ENCODE measurements at places on chromosomes 16 and 17. TPM values are rescaled to one million over a fixed set of nuclear protein-coding genes. Genes with fewer than 3 reads are reported as not detected.

Gene SEBOX
- not detected for total RNA-seq

Gene ATP2C2
- 54.7 TPM for total RNA-seq

- no peaks in the 10 kb centered on the region for H3K4me1 ChIP-seq
- DNase-seq: peak; percentile 28
- H3K27me3 ChIP-seq: no peaks in the 10 kb centered on the region
- H3K4me3 ChIP-seq: no peak overlapping the region
- H3K27ac ChIP-seq: no peak overlapping the region
Measured at GRCh38 chr16:80527297-80527696, 13.5 kb upstream of the DYNLRB2 start.

GRCh38 chr17:36992701-36993100 is 43.9 kb downstream of the AATF start:
- no peak overlapping the region for H3K27ac ChIP-seq
- H3K4me3 ChIP-seq: no peak overlapping the region
- no peak for DNase-seq
- H3K36me3 ChIP-seq: peaks cover 10% of the 10 kb centered on the region

DNA sequence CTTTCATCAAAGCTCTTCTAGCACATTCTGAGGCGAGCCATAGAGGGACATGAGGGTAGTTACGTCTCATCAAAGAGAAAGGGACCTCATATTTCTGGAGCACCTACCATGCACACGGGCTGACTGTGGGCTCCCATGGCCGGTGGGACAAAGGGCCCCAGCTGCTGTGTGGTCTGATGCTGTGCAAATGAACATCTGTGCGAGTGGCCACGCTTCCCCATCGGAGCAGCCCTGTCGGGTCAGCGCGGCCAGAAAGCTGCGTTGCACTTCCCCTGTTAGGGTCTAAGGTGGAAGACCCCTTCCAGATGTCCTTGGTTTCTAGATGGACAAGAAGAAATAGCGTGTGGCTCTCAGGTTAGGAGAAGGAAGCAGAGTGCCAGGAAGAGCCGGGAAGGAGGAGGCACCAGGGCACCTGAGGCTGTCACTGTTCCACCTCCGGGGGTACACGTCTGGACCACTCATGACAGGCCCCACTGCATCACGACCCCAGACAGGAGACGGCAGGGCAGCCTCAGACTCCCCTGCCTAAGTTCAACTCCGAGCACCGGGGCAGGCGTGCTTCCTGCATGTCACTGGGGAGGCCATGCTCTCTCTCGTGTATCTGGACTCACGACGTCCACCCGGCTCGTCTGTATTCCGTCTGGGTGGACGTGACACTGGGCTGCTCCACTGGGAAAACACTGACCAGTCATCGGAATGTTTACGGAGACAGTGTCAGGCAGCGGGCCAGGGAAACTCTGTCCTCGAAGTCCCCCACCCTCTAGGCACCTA is 8.5 kb upstream of the BAIAP2 start:
- peak overlapping the region; percentile 80 for H3K27ac ChIP-seq
- no peaks in the 10 kb centered on the region for H3K36me3 ChIP-seq
- no peaks in the 10 kb centered on the region for H3K27me3 ChIP-seq
- peak; percentile 36 for DNase-seq
- H3K4me1 ChIP-seq: peaks cover 85% of the 10 kb centered on the region
- no peak overlapping the region for H3K4me3 ChIP-seq

Measured in upper lobe of left lung (tissue), 6 donors.